ENCODE measurements at places on chromosomes 4 and X. TPM values are rescaled to one million over a fixed set of nuclear protein-coding genes. Genes with fewer than 3 reads are reported as not detected.

GRCh38 chr4:138330531-138330930 is 88.4 kb upstream of the SLC7A11 start:
- DNase-seq: no peak

GRCh38 chr4:78120144-78120880 is 63.2 kb downstream of the FRAS1 start:
- no peak for DNase-seq

DNA sequence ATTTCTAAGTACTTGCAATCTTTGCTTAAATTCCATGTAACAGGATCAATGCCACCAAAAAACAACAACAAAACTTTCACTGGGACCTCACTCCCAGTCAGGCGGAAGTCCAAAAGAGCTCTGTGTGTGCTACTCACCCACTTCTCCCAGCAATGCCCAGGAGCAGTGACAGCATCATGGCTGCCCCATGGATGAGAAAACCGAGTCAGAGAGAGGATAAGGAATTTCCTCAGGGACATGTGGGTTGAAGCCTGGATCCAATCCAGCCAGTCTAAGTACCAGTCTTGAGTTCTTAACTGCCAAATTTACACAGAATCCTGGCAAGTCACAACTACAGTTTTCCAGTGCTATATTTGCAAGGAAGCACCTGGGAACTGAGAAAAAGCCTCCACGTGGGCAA is 64.5 kb downstream of the STX18 start:
- no peak for DNase-seq

- no peak for DNase-seq
Measured at GRCh38 chrX:120568035-120568434, 7.3 kb upstream of the CUL4B start.

DNA sequence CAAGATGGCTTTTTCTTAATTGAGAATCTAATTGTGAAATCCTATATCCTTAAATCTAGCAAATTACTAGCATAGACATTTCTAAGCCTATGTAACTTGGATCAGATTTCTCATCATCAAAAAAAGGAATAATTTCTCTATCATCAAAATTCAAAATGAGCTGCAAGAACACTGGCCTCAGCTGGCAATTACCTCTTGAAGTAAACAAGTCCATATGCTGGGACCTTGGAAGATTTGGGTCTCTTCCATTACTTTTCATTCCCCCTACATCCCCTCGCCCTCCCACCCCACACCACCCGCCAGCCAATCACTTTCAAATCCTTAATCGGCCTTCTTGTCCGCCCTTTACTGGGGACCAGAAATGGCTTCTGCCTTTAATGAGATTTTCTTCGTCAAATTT is 23.3 kb upstream of the MBTPS2 start:
- no peak for DNase-seq

GRCh38 chr4:74206088-74206825 is 48.3 kb downstream of the MTHFD2L start:
- DNase-seq: no peak

DNA sequence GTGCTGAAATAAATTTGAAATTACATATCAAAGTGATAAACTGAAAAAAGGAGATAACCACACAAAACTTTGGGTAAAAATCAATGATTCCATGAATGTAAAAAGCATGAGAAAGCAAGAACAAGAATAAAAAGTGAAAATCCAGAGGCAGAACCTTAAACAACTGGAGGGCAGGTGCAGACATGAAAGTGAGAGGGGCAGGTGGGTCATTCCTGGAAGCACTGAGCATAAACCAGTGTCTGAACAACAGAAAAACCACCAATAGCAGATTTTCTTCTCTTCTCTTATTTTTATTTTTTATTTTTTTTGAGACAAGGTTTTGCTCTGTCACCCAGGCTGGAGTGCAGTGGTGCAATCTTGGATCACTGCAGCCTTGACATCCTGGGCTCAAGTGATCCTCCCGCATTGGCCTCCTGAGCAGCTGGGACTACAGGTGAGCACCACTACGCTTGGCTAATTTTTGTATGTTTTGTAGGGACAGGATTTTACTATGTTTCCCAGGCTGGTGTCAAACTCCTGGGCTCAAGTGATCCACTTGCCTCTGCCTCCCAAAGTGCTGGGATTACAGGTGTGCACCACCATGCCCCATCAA is 46.8 kb upstream of the GPR78 start:
- no peak for DNase-seq

- DNase-seq: no peak
Measured at GRCh38 chr4:7844594-7844991, 95.1 kb downstream of the AFAP1 start.

- DNase-seq: no peak
Measured at GRCh38 chr4:89216422-89216821, 91.2 kb downstream of the GPRIN3 start.

- no peak for DNase-seq
Measured at GRCh38 chr4:136861091-136861490, 671.2 kb downstream of the PCDH18 start.

- DNase-seq: no peak
Measured at GRCh38 chrX:129678614-129679195, 23.9 kb upstream of the APLN start.

- no peak for DNase-seq
Measured at GRCh38 chr4:165462009-165462408, 83.2 kb downstream of the CPE start.

DNA sequence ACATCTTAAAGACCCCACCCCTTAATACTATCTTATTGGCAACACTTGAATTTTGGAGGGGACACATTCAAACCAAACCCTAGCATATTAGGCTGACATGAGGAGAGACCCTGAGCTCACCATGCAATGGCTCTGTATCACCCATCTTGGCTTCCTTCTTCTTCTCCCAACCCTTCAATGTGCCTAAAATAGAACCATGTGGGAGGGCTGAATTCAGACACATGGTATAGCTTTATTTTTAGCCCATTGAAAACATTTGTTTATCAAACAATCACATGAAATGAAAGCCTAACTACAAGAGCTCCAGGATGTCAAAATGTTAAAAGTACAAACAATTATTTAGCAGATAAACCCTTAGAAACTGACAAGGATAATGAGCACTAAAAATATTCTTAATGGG is 81.6 kb downstream of the RASL11B start:
- no peak for DNase-seq

- no peak for DNase-seq
Measured at GRCh38 chrX:47080215-47080914, 2.1 kb downstream of the RGN start.

GRCh38 chrX:29315931-29316330 is 728.7 kb downstream of the IL1RAPL1 start:
- no peak for DNase-seq

DNA sequence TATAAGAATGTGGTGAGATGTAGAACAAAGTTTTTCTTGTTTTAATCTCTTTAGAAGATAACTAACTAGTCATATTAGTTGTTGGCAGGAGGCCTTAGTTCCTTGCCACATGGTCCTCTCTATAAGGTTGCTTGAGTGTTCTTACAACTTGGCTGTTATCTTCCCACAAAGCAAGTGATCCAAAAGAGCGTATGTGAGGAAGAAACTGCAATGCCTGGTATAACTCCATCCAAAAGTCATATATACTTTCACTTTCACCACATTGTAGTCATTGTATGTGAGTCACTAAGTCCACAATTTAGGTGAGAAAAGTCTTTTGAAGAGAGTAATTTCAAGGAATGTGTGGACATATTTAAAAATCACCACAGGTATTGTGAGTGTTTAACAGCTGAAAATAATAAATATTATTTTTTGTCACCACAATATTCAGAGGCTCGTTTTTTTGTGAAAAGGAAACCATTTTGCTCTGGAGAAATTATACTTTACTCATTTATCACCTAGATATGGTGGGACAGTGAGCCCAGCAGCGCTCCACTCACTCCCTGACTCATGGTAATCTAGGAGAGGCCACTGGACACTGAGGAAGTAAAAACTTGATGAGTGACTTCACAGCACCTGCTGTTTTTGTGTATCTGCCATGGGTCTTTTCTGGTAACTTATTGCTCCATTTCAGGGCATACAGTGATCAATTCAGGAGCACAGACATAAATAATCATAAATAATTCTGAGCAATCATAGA is 369.4 kb upstream of the NDST3 start:
- DNase-seq: no peak

GRCh38 chrX:78957049-78957767 is 12.0 kb downstream of the P2RY10 start:
- DNase-seq: no peak

- DNase-seq: no peak
Measured at GRCh38 chr4:81912376-81913030, 440.8 kb upstream of the RASGEF1B start.

GRCh38 chr4:48991357-48991756 is 5.3 kb downstream of the CWH43 start:
- no peak for DNase-seq

DNA sequence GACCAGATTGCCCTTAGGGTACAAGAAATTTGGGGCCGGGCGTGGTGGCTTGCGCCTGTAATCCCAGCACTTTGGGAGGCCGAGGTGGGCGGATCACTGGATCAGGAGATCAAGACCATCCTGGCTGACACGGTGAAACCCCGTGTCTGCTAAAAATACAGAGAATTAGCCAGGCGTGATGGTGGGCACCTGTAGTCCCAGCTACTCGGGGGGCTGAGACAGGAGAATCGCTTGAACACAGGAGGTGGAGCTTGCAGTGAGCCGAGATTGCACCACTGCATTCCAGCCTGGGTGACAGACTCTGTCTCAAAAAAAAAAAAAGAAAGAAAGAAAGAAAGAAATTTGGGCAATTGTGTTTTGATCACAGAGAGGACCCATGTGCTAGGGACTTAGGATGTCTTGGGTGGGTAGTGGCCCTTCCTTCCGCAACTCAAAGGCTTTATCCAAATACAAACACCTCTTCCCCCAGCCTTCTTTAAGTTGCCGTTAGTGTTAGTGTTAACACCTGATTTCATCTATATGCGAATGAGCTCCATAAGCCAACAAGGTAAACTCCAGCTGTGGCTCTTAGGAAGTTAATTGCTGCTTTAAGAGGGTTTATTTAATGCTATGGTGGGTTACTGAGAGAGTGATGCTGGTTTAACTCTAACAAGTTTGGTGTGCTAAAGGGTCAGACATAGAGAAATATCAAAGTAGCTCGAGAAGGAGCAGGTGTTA is 8.6 kb upstream of the CCDC110 start:
- no peak for DNase-seq

- no peak for DNase-seq
Measured at GRCh38 chr4:3423952-3424351, 17.8 kb upstream of the HGFAC start.

NLGN3 gene
- total RNA-seq: 0.69 TPM

FRMD7 gene
- not detected for total RNA-seq

SULT1E1 gene
- total RNA-seq: not detected

EMCN gene
- total RNA-seq: not detected

PAGE4 gene
- total RNA-seq: not detected

NPY5R gene
- total RNA-seq: not detected

TEX13D gene
- total RNA-seq: not detected

PPA2 gene
- 180 TPM for total RNA-seq

MYL5 gene
- 13.4 TPM for total RNA-seq

CSN3 gene
- not detected for total RNA-seq

TRIML2 gene
- 34.9 TPM for total RNA-seq

Data from NCI-H460 (cell line).